GM23248 (cell line): ENCODE measurements at places on chromosomes 1 and 21. TPM values are rescaled to one million over a fixed set of nuclear protein-coding genes. Genes with fewer than 3 reads are reported as not detected.

Gene ARMH1
- 0.51 and 1.4 TPM in 2 replicates for total RNA-seq

Gene TNFSF4
- 4.8 and 6.2 TPM in 2 replicates for total RNA-seq

Gene TNFRSF8
- total RNA-seq: not detected in 2 replicates

Gene BGLAP
- total RNA-seq: not detected in 2 replicates

Gene CELA3B
- not detected in 2 replicates for total RNA-seq

Gene CA6
- total RNA-seq: not detected in 2 replicates

Gene CHI3L2
- total RNA-seq: not detected in 2 replicates

DNA sequence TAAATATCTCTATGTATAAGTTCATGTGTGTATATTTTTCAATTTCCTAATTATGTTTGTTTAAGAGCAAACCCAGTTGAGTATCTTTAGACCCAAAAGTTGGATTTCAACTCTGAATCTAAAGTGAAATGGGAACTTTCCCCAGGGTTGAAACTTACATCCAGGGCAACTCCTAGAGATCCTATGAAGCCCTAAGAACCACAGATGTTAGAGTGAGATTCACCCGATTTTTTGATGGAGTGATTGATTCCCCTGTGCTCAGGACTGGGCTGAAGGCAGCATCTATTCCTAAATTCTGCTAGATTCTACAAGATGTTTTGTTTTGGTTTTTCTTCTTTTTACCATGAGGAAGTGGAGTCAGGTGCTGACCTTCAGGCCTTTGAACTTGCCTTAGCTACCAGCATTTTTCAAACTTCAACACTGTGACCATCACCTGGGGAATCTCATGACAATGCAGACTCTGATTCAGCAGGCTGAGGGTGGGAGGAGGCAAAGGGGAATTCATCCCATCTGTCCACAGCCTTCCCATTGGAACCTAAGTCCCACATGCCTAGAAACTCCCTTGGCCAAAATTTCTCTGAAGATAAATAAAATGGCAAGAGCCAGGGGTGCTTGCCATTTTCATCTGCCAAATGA is 145.5 kb downstream of the ETS2 start:
- peak; percentile 24 for DNase-seq

GRCh38 chr1:30704271-30704670 is 19.1 kb downstream of the MATN1 start:
- DNase-seq: peak; percentile 74

DNA sequence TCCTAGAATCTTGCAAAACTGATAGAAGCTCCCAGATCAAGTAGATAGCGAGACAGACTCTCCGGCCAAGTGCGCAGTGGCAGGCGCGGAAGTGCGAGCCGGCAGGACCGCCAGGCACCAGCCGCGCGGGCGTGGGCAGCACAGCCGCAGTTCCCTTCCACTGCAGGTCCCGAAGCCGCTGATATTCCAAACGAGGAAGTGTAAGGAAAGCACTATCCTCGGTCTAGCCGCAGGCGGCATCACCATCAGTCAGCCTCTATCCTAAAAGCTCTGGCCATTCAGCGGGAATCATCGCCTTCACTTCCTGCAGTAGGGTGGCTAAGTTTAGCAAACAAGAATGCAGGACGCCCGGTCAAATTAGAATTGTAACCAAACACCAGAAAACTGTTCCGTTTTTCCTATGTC is 710 bp downstream of the GLRX2 start:
- DNase-seq: peak; percentile 78

DNA sequence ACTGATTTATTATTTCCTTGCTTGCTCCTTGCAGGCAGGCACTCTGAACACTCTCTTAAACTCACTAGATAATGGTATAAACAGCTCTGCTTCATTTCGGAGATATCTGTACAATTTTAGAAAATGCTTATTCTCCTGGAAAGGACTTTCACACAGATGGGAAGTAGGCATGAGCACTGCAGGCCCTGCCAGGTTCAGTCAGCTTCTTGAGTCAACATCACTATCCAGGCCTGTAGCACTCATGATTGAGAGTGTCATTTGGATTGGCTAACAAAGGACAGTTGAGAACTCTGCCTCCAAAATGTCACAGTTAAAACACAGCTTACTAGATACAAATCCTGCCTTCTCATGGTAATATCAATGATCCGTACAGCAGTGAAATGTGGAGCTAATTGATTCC is 181.9 kb downstream of the CYYR1 start:
- peak; percentile 37 for DNase-seq

DNA sequence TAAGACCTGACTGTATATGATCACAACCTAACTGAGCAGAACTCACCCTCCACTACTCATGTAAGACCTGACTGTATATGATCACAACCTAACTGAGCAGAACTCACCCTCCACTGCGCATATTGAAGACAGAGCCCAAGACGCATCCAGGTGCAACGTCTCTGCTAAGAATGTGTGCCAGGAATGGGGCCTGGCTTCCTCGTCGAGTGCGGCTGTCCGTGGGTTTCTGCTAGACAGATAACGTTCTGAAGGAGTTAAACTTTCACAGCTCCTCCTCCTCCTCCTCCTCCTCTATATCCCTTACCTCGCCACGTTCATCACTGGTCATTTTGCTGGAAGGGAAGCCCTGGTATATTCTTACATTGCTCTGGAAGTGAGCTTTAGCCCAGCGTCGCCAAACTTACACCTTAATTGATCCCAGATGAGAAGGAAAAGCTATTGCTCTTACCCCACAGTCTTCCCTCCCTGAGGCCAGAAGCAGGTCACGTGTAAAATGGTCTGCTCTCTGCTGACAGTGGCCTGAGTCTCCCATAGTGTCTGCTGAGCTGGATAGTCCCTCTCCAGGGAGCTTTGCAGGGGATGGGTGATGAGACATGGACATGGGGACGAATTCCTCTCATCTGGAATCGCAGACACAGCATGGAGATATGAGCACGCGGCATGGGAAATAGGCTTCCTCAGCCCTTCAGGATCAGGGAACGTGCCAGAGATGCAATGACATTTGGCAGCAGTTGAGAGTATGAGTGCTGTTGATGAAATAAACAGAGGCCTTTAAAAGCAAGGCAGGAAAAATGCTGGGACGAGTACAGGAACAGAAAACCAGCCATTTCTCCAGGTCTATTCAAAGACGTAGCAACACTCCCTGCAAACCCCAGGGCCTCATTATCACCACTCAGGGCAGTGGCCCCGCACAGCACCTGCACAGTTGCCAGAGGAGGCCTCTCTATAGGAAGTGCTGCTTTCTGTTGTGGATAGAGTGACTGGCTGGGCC is 528.1 kb downstream of the KIF26B start:
- peak; percentile 51 for DNase-seq

DNA sequence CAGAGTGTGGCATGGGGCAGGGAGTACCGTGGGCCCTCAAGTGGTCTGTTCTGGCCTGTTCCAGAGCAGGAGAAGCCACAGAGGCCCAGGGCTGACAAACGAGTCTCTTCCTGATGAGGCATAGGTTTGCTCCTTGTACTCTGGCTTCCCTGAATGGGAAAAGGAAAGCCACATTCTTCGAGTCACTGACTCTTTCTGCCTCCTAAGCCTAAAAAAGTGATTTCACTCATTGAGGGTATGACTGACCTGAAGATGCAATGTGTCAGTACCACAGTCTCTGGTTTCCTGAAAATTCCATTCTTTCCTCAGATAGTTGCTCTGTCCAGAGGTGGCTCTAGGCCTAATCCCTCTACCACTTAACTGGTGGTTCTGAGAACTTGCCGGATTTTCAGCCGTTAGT is 92.3 kb downstream of the KCNN3 start:
- peak; percentile 29 for DNase-seq

- peak; percentile 94 for DNase-seq
Measured at GRCh38 chr1:21262293-21263051, 27.8 kb downstream of the ECE1 start.

GRCh38 chr1:206905295-206906164 is 8.3 kb downstream of the IL24 start:
- DNase-seq: peak; percentile 95

- peak; percentile 51 for DNase-seq
Measured at GRCh38 chr1:64122588-64122987, 80.8 kb upstream of the UBE2U start.

GRCh38 chr21:36566644-36567043 is 86.7 kb upstream of the CLDN14 start:
- DNase-seq: no peak

DNA sequence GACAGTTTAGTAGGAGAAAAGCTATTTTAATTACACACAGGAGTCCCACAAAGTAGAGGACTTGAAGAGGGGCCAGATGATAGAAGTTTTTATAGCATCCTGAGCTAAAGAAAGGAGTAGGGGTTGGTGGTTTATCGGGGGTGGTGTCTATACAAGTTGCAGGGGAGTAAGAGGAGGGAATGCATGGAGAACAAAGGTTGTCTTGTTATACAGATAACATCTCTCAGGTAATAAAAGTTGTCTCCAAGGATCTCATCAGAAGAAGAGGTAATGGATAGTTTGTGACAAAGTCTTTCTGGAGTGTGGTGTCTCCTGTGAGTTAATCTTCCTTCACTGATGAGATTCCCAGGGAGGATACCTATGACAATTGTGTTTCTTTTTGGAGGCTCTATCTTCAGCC is 23.4 kb upstream of the NUF2 start:
- DNase-seq: no peak

DNA sequence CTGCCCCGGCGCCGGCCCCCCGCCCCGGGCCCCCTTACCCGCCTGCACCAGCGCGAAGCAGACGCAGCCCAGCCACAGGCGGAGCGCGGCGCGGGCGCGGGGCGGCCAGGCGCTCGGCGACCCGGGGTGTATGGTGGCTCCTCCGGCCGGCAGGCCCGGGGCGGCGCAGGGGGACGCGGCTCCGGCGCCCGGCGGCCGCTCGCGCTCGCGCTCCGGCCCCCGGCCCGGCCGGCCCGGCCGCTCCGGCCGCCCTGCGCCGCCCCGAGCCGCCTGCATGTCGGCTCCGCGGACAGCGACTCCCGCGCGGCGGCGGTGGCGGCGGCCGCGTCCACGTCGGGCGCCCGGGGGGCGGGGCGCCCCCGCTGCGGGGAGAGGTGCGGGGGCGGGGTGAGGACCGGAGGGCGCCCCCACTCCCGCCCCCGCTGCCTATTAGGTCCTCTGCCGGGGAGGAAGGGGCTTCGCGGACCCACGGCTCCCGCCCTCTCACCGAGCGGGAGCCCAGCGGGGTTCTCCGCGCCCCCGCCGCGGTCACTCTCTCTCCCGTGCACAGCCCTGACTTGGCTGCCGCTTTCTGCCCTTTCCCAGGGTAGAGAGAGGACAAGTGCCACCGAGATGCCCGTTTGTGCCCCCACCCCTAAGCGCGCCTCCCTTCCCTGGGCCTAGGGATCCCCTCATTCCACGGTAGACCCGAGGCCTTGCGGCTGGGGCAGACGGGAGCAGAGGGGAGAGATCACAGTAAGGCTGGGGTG is at the start of gene FNDC5:
FNDC5 (minus strand) TSS at position 298 of the 749 bp plus-strand sequence.
- DNase-seq: peak; percentile 60
